ENCODE measurements at places on chromosomes 13 and 19. TPM values are rescaled to one million over a fixed set of nuclear protein-coding genes. Genes with fewer than 3 reads are reported as not detected.

SOHLH2 gene
- not detected for total RNA-seq

C1QTNF9 gene
- total RNA-seq: 0.25 TPM

OSCAR gene
- total RNA-seq: 1.0 TPM

TMEM86B gene
- 13.7 TPM for total RNA-seq

CBARP gene
- 0.25 TPM for total RNA-seq

DNA sequence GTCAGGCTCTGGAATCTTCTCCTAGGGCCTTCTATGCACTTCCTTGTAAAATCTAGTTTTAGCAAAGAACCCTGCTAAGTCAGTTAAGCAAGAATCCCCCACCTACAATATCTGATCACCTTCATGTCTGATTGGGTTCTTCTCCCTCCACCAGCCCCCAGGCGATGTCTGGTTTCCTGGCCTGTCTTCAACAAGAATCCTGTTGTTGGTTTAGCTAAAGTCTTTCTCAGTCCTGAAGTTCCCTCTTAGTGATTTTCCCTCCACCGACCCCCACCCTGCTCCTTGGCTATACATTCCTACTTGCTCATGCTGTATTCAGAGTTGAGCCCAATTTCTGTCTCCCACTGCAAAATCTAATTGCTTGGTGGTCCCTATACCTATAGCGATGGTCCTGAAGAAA is 35.2 kb upstream of the SLC46A3 start:
- H3K36me3 ChIP-seq: no peaks in the 10 kb centered on the region
- peaks cover 4% of the 10 kb centered on the region for H3K4me1 ChIP-seq
- DNase-seq: no peak
- peak overlapping the region; percentile 21 for H3K27ac ChIP-seq
- H3K4me3 ChIP-seq: no peak overlapping the region
- no peaks in the 10 kb centered on the region for H3K27me3 ChIP-seq

DNA sequence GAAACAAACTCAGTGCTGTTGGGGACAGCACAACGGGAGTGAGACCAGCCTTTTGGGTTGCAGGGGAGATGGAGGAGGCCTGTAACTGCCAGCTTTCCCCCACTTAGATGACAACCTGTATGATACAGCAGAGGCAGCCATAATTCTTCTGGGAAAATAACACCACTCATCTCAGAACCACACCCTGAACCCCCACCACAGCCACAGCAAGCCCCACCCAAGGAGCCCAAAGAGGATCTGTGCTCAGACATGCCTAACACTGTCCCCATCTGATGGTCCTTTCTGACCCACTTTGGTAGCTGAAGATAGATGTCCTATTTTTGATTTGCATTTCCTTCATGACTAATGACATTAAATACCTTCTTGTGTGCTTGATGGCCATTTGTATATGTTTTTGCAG is 15.4 kb downstream of the LGALS13 start:
- H3K27me3 ChIP-seq: no peaks in the 10 kb centered on the region
- H3K4me1 ChIP-seq: no peaks in the 10 kb centered on the region
- no peak overlapping the region for H3K4me3 ChIP-seq
- H3K27ac ChIP-seq: no peak overlapping the region
- H3K36me3 ChIP-seq: no peaks in the 10 kb centered on the region
- DNase-seq: no peak

- H3K4me1 ChIP-seq: peaks cover 6% of the 10 kb centered on the region
- no peaks in the 10 kb centered on the region for H3K36me3 ChIP-seq
- H3K27me3 ChIP-seq: no peaks in the 10 kb centered on the region
- no peak overlapping the region for H3K4me3 ChIP-seq
- no peak for DNase-seq
- no peak overlapping the region for H3K27ac ChIP-seq
These were observed 5.3 kb upstream of the ATG4D start for GRCh38 chr19:10538204-10538983.

DNA sequence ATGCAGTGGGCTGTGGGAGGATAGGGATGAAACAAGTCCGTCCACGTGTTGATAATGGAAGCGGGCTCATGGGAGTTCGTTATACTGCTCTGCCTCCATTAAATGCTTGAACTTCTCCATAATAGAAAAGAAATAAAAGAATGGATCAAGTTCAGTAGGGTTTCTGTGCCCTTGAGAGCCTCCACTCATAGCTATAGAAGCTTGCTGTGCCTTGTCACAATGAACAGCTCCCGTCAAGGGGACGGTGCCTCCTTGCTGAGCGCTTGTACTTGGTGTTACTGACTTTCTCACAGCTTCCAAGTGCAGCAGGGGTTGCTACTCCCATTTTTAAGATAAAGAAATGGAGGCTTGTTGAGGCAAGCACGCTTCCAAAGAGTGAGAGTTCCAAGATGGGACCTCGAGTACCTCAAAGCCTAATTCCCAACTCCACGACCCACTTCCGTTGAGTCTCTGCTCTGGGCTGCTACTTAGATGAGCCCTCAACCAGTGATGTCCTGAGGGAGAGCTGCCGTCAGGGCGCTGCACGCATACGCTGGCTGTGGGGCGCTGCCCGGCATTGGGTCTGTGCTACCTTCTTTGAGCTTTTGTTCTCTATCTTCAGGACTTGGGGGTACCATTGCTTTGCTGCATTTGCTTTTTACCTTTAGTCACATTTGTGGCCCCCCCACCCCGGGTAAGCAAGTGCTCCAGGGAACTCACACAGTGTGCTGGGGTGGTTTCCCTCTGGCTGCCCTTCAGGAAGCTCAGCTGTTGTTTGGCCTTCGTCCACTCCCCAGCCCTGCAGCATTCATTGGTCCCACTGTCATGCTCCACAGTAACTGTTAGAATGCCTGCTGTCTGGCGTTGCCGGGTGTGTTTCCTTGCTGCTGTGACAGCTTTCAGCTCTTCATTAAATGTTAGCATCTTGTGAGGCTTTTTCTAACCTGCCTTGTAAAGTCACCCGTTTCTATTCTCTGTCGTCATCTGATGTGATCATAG is 9.5 kb downstream of the SNRNP70 start:
- no peak overlapping the region for H3K27ac ChIP-seq
- H3K4me3 ChIP-seq: no peak overlapping the region
- H3K36me3 ChIP-seq: peaks cover 60% of the 10 kb centered on the region
- peaks cover 22% of the 10 kb centered on the region for H3K4me1 ChIP-seq
- no peak for DNase-seq
- H3K27me3 ChIP-seq: no peaks in the 10 kb centered on the region

DNA sequence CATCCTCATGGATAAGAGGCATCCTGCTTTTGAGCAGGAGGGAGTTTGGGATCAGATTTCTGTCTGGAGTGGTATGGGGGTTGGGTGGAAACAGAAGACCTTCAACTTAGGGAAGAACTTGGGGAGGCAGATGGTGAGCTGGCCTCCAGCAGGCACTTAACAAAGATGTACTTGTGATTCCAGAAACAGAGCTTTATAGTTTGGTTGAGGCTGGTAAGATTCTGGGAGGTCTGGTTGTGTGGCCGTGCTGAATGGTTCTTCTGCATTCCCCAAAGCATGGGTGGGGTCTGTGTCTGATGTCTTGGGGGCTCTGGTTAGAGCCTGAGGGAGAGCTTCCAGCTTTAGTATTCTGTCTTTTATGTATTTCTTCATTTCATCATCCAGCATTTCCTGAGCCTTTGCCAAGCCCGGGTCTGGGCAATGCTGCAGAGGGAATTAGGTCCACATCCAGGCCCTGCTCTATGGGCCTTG is 4.8 kb downstream of the MEGF8 start:
- no peak overlapping the region for H3K27ac ChIP-seq
- DNase-seq: no peak
- peaks cover 23% of the 10 kb centered on the region for H3K4me1 ChIP-seq

DNA sequence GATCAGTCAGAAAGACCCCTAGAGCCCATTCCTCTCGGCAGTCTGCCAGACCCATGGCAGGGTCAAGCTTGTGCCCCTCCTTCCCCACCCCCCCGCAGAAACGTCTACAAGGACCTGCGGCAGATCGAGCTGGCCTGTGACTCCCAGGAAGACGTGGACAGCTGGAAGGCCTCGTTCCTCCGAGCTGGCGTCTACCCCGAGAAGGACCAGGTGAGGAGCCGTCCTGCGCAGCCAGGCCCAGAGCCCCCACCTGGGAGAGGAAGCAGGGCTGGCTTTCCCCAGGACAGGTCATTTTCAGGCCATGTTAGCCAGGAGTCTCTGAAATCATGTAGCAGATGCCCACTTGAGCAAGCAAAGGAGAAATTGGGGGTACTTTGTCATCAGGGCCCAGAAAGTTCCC is 12.3 kb downstream of the TMED1 start:
- H3K27ac ChIP-seq: no peak overlapping the region
- no peak for DNase-seq
- peaks cover 24% of the 10 kb centered on the region for H3K36me3 ChIP-seq
- no peaks in the 10 kb centered on the region for H3K27me3 ChIP-seq

DNA sequence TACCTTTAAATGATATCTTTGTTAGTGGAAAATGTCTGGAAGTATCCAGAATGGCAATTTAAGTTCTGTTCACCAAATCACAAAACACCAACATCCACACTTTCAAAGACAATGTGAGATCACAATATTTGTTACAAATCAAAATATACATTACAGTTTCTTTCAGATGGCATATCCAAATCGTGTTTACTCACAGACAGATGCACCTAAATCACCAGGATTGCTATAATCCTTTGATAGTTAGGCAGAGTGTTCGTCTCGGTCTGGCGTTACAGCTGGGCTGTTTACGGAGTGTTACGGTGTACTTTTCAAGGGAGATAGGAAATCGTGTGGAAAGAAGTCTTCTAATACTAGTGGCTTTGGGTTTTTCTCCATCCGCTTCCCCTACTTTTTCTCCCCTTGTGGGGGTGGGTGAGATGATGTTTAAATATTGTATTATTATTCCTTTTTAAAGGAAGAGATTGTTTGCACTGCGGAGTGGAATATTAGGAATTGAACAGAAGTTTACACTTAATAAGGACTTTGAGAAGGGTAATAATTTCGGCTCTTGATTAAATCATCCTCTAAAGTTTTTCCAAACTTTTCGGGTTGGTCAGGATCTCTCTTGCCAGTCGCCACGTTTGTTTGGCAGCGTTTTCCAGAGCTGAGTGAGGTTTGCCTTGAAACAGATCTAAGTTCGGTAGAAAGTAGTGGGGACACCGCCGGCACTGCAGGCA is 1.8 kb downstream of the MAB21L1 start:
- peaks cover 18% of the 10 kb centered on the region for H3K4me1 ChIP-seq
- no peaks in the 10 kb centered on the region for H3K36me3 ChIP-seq
- H3K27me3 ChIP-seq: peaks cover 22% of the 10 kb centered on the region
- peak overlapping the region; percentile 49 for H3K4me3 ChIP-seq

Data from liver (tissue), 10 donors.